ENCODE measurements at places on chromosomes 1 and 21.

DNA sequence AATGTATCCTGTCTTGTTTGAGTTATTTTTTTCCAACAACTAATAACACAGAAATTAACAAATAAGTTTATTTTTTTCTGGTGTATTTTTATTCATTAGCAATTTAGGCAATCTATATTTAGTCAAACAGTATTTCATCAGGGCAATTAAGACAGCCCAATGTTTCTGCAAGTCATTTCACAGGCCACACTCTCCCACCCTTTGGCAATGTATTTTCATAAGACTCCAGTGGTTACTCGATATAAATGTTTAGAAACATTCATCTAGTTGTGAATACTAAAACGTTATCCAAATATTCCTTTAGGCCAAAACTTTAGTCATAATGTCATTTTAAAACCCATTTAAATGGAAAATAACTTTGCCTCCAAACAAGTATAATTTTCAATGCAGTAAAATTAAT lies 142.1 kb downstream of the KCNT2 start:
- no peak for DNase-seq

GRCh38 chr1:44318097-44319088 lies 36.7 kb downstream of the ERI3 start:
- DNase-seq, result no peak

GRCh38 chr1:155034318-155035208 lies 939 bp downstream of the DCST1 start:
- DNase-seq, result no peak

DNA sequence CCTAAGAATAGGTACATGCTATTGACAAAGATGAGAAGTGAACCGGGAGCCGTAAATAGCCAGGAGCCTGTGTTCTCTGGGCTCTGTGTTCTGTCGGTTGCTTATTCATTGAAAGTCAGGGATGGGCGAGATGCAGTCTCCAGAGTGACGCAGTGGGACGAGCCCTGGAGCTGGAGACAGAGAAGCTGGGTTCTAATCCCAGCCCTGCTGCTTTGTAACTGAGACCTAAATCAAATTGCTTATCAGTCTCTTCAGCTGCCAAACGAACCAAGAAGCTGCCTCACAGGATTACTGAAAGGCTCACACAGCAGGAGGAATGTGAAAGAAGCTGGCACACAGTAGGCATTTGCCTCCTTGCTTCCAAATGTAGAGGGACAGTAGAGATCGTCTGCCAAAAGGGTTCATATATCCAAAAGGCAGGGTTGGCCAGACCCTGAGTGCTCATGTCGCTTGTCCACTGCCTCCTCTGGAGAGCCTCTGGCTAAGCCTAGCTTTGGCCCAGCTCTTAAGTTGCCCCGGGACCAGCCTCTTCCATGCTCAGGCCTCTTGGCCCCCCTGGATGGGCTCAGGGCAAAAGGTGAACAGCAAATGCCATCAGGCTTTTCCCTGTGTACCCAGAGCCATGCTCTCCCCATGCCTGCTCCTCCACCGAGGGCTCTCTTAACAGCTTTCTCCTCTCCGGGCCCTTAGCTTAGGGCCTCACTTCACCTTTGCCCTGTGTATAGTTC lies 134.2 kb upstream of the IPO9 start:
- DNase-seq, result no peak

DNA sequence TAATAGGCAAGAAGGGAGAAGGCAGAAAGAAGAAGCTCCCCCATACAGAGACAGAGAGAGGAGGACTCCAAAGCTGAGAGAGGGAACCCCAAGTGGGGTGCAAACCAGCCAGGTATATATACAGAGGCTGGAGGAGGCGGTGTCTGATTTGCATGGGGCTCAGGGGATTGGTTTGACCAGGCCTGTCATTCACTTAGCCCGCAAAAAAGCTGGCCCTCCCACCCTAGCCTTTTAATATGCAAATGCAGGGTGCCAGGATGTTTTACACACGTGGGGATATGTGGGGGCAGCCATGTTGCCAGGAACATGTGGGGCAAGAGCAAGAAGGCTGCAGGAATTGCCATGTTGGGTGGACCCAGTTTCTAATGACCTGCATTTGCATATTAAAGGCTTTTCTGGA lies 37.0 kb upstream of the TENT5B start:
- DNase-seq, result no peak

GRCh38 chr1:47469390-47469759 lies 31.5 kb downstream of the FOXD2 start:
- no peak for DNase-seq

GRCh38 chr1:91693557-91693956 lies 192.4 kb downstream of the TGFBR3 start:
- DNase-seq, result no peak

GRCh38 chr21:37944496-37944895 lies 28.2 kb upstream of the KCNJ6 start:
- no peak for DNase-seq

GRCh38 chr1:201619513-201619912 lies 80.6 kb downstream of the NAV1 start:
- no peak for DNase-seq

DNA sequence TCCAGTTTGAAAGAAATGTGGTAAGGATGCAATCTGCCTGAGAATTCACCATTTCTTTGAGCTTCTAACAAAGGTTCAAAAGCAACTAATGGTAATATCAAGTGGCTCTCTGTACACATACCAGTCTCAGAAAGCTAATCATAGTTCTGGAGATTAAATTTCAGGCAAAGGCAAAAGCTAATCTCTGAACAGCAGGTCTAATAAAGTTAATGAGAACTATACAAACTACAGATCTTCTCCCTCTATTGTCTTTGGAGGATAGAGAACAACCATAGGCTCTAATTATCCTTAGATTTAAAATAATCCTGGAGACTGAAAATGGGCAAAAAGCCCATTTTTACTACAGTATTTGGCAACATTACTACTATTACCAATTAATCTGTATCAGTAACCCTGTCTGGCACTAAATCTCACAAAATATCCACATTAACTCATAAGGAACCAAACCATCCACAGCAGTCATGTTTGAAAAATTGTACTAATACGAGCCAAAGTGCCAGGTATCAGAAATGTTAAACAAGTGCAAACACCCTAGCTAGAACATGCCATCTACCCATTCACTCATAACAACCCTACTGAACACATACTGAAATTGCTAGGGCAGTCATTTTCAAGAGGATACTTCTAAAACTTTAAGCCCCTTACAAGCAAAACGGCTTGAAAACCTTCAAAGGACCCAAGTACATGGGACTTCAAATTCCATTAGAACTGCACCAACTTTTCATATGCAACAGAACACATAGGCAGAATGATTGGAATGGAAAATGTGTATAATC lies 4.8 kb downstream of the DIPK1A start:
- no peak for DNase-seq

- peak; percentile 27 for DNase-seq
Observed at GRCh38 chr1:76390456-76390855, 315.9 kb downstream of the ST6GALNAC3 start.

GRCh38 chr21:32951041-32951440 lies 74.7 kb upstream of the OLIG2 start:
- no peak for DNase-seq

DNA sequence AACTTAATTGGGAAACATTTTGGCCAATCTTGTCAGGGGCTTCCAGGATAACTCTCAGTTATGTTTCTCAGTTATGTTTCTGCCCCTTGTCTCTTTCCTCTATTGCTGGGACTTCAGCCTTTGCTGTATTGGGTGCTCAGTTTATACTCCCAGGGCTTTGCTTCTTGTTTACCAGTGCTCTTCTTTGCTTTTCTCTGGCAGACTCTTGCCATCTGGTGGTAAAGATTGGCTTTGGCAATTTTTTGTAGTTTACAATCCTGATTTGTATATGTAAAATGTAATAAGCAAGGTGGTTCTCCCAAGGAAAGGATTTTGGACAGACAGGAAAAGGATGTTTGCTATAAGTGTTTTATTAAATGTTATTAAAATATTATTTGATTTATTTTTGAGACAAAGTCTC lies 37.9 kb downstream of the FABP3 start:
- no peak for DNase-seq

- DNase-seq, result no peak
Observed at GRCh38 chr1:62325681-62326080, 6.4 kb upstream of the KANK4 start.

Data from substantia nigra (tissue), 51 donors.